ENCODE measurements at places on chromosomes 2 and 18.
A peak's percentile ranks its signal among the peaks of the same experiment; 100 is the strongest.

DNA sequence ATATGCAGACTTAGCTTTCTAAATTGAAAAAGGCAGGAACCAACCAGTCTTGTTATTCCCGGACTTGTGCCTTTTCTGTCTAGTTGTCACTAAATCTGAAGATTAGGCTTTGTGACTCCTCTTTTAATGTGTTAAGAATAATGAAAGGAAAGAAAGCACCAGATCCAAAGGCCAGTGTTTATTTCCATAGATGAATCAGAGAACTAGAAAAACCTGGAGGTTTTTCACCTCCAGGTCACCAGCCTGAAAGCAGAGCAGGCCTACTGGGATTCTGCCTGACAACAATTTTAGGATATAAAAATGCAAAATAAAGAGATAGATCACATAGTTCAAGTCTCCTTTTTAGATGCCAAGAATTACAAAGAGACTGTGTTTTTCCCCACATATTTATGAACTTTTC lies 160.4 kb downstream of the GULP1 start:
- peak; percentile 16 for DNase-seq

GRCh38 chr2:27407798-27408491 lies 1.4 kb downstream of the PPM1G start:
- peak; percentile 38 for DNase-seq

- no peak for DNase-seq
These were observed 303.5 kb upstream of the ACVR2A start for GRCh38 chr2:147541314-147541713.

DNA sequence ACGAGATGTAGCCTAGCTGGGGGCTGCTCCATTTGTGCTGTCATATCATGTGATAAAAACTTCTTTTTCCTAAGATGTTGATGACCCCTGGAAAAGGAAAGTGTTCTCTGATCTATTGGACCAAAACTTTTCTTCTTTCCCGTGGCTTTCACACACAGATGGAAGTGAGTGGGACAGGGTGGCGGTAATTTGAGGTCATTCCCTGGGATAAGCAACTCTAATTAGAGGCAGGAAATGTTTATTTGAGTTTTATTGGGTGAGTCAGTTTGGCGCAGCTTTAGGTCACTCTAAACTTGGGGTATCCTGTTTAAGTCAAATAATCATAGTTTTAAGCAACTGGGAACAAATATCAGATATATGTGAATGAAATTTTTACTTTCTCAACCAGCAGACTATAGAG lies 221.0 kb upstream of the EPAS1 start:
- DNase-seq, result peak; percentile 62

DNA sequence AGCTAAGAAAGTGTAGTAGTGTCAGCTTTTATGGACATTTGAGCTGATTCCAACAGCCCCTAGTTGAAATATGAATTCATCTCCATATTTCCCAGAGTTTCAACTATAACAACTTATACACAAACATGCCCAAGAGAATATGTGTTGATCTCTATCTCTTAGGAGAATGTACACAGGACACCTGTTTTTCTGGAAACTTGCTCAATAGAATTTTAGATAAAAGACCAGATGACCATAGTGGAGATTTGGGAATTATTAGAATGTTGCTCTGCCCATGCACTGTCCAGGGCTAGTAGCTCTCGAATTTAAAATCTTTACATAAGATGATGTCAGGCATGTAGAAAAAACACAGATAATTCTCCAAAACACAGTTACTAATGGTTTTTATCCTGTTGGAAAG lies 162.3 kb upstream of the VRK2 start:
- DNase-seq, result no peak

DNA sequence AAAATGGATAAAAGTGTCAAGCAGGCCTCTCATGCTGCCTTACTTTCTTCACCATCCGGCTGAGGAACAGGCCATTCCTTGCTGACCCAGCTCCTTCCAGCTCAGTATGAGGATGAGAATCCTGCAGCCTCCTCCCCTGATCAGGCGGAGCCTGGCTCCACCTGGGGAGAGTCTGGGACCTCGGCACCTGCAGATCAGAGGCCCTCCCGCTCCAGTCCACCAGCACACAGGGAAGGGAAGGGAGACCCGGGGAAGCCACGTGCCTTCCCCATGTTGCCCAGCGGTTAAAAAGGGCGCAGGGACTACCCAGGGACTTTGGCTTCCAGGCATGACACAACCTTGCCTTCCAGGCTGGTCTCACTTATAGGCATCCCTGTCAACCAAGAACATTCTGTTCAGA lies 172.0 kb downstream of the NDUFA10 start:
- no peak for DNase-seq

- no peak for DNase-seq
These were observed 284.3 kb upstream of the CXCR4 start for GRCh38 chr2:136402281-136402680.

DNA sequence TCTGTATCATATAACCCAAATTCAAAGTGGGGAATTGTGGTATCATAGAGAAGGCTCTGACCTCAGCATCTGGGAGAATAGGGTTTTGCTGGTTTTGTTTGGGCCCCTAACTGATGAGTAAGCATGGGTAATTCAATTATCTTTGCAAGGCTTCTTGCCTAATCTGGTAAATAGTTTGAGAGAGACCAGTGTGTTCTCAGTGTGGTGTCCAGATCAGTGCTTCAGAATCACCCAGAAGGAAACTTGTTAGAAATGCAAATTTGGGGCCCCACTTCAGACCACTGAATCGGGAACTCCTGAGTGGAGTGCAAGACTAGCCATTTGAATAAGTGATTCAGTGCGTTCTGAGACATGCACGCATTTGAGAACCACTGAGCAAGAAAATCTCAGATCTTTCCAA lies 282.7 kb downstream of the EPHA4 start:
- peak; percentile 64 for DNase-seq

DNA sequence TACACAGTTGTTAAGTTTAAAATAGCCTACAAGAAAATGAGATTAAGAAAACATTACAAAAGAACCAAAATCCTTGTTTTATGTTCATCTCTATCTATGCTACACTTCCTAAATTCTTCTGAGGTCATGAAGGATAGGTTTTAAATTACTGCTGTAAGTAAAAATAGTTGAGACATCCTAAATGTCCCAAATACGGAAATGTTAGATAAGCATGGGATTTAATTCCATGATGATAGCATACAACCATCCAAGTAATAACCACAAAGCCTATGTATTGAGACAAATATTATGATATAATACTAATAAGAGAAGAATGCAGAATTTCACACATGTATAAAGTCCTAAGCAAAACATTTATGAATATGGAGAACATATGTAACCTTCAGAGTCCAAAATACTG lies 34.1 kb downstream of the PIEZO2 start:
- DNase-seq, result no peak

- DNase-seq, result no peak
These were observed 140.8 kb downstream of the DDX1 start for GRCh38 chr2:15732341-15733077.

DNA sequence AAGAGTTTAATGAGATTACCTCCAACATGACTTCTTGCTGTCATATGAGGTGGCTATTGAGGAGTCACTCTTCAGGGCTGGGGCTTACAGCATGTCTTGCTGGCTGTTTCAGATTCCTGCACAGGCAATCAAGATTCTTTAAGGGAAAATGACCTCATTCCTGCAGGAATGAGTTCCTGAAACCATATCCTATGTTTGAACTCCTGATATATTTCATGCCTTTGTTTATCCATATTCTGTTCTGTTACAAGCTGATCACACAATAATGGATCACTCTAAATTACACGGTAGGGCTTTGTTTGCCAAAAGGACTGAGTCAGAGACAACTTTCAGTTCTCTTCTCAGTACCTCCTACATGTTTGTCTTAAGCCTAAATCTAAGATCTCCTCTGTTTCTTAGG lies 879.8 kb upstream of the PIK3C3 start:
- DNase-seq, result peak; percentile 77

DNA sequence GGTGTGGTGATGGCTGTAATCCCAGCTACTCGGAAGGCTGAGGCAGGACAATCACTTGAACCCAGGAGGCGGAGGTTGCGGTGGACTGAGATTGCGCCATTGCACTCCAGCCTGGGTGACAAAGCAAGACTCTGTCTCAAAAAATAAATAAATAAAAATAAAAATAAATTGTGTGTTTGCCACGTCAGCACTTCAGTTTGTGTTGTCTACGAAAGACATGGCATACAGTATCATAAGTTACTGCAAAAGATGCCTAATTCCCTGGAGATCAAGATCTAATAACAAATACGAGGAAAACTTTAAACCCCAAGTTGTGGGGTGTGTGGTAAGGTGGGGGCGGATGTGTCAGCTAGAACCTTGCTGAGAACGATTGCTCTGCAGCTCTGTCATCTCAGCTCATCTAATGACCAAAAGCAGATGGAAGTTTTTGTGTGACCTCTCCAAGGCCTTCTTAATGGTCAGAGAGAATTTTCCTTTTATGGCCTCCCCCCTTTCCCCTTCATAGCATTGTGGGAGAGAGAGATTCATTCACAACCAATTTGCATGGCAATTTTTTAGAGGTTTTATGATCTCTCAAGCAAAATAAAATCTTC lies 11.3 kb downstream of the NPAS2 start:
- peak; percentile 40 for DNase-seq

- no peak for DNase-seq
These were observed 103.8 kb upstream of the ST3GAL5 start for GRCh38 chr2:85992611-85993010.

- peak; percentile 88 for DNase-seq
These were observed 13.7 kb upstream of the RALB start for GRCh38 chr2:120238728-120239487.

GRCh38 chr2:114450639-114451038 lies 8.2 kb downstream of the DPP10 start:
- no peak for DNase-seq

GRCh38 chr18:32362484-32362883 lies 108.2 kb downstream of the GAREM1 start:
- peak; percentile 15 for DNase-seq

GRCh38 chr2:128750328-128751165 lies 431.9 kb upstream of the HS6ST1 start:
- DNase-seq, result no peak

DNA sequence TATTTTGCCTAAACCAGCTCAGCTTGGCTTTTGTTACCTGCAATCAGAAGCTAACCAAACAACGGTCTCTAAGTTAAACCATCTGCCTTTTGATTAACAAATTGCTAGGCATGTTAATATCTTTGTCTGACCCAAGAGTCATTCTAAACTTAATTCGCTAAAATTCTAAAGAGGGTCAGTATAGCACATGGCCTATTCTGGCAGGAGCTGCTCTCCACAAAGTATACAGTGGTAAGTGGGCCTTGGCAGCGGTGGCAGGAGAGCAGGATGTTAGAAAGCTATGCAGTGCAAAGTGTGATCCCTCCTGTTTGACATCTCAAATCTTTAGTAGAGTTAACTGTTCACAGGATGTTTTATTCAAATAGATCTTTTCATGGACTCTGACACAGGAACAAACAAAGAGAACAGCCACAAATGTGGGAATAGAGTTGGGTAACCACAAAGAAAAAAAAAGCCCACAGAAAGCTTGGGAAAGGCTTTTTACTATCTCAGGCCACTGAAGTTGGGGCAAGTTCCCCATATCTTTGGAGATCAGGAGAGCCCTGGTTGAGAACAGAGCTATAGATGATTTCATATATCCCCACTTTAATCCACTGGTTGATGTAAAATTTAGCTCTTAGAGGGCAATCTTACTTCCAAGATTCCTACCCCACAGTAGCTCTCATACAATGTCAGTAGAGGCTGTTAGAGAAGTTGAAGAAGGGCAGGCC lies 10.6 kb downstream of the CFAP210 start:
- no peak for DNase-seq

GRCh38 chr2:119523952-119524694 lies at the start of gene SCTR:
Gene SCTR (minus strand): TSS chr2:119524483. CDS start chr2:119524226, 257 bp downstream.
- no peak for DNase-seq

All from foreskin fibroblast (primary cell).